ENCODE measurements at places on chromosomes 11 and 22. TPM values are rescaled to one million over a fixed set of nuclear protein-coding genes. Genes with fewer than 3 reads are reported as not detected.

Gene TEX12
- total RNA-seq, result not detected

Gene SGSM1
- 0.79 TPM for total RNA-seq

Gene INPP5J
- 0.54 TPM for total RNA-seq

Gene CLTCL1
- total RNA-seq, result 5.0 TPM

Gene TRPM5
- not detected for total RNA-seq

Gene C11orf68
- total RNA-seq, result 45.2 TPM

Gene AIP
- 42.7 TPM for total RNA-seq

Gene NRIP3
- total RNA-seq, result 0.83 TPM

Gene DENND5A
- 63.5 TPM for total RNA-seq

Gene CRYBB3
- total RNA-seq, result not detected

Gene SBF1
- 24.2 TPM for total RNA-seq

Gene MS4A3
- total RNA-seq, result not detected

Gene NEFH
- 0.16 TPM for total RNA-seq

Gene THYN1
- total RNA-seq, result 17.7 TPM

Gene MAPK8IP1
- 6.0 TPM for total RNA-seq

Gene KRTAP5-9
- 0.09 TPM for total RNA-seq

Gene UPK2
- total RNA-seq, result 1.1 TPM

Gene MTFP1
- total RNA-seq, result 69.0 TPM

Gene TENM4
- 0.05 TPM for total RNA-seq

Gene OR5P2
- not detected for total RNA-seq

Gene RASD2
- total RNA-seq, result 0.84 TPM

Gene BAIAP2L2
- 7.8 TPM for total RNA-seq

Gene HBG2
- not detected for total RNA-seq

Gene ABCG4
- total RNA-seq, result 0.35 TPM

Gene PAMR1
- total RNA-seq, result 0.03 TPM

Gene ART1
- total RNA-seq, result not detected

Gene SMDT1
- total RNA-seq, result 43.4 TPM

Gene ADM
- total RNA-seq, result 150 TPM

Gene MUC15
- not detected for total RNA-seq

Gene OR5A1
- total RNA-seq, result not detected

Gene CAPN1
- total RNA-seq, result 104 TPM

Gene CNTF
- total RNA-seq, result 1.4 TPM

Gene ISX
- total RNA-seq, result not detected

Gene CATSPER1
- 1.3 TPM for total RNA-seq

Gene LMNTD2
- 2.8 TPM for total RNA-seq

Gene F2
- 2.3 TPM for total RNA-seq

Gene BATF2
- 0.61 TPM for total RNA-seq

Gene PRR33
- not detected for total RNA-seq

Gene TSGA10IP
- not detected for total RNA-seq

Gene PCF11
- 26.0 TPM for total RNA-seq

Gene MAPK8IP2
- total RNA-seq, result 3.4 TPM

Gene LRRC32
- 0.17 TPM for total RNA-seq

Gene SLC1A2
- total RNA-seq, result 0.10 TPM
